ENCODE measurements at places on chromosomes 6 and 20. TPM values are rescaled to one million over a fixed set of nuclear protein-coding genes. Genes with fewer than 3 reads are reported as not detected.

DNA sequence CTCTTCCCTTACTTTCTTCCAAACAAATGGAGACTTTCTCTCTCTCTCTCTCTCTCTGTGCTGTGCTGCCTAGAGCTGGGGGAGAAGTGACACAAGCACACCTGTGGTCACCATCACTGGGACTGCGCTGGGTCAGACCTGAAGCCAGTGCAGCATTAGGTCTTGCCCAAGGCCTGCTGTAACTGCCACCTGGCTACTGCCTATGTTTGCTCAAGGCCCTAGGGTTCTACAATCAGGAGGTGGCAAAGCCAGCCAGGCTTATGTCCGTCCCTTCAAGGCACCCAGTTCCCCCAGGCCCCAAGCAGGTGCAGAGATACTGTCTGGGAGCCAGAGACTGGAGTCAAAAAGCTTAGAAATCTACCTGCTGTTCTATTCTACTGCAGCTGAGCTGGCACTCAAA lies 49.4 kb upstream of the TOP1 start:
- DNase-seq = no peak

DNA sequence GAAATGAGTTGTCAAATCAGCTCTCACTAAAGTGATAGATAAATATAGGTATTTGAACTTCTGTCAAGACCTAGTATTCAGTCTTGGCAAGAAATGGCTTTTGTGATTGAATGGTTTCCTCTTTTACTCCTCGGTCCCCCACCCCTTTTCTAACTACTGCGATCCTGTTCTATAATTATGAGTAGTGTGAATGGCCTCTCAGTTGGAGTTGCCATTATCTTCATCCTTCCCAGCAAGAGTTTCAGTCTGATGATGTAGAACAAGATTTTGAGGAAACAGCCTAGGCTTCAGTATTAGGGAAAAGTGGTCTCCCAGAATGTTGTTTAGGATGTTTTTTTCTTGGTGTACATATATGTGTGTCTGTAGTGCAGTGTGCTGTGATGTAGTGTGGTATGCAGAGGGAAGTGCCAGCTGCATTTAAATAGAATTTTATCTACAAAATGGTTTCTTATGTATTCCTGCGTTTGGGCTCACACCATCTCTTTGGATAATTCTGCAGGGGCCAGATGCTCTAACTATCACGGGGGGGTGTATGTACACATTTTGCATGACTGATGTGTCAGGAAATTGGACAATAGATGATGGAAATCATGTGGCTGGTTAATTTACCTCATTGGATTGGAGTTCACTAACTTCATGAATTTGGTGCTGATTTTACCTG lies 180.1 kb upstream of the MMS22L start:
- DNase-seq = no peak

GRCh38 chr6:34358389-34358905 lies 34.0 kb downstream of the NUDT3 start:
- no peak for DNase-seq

DNA sequence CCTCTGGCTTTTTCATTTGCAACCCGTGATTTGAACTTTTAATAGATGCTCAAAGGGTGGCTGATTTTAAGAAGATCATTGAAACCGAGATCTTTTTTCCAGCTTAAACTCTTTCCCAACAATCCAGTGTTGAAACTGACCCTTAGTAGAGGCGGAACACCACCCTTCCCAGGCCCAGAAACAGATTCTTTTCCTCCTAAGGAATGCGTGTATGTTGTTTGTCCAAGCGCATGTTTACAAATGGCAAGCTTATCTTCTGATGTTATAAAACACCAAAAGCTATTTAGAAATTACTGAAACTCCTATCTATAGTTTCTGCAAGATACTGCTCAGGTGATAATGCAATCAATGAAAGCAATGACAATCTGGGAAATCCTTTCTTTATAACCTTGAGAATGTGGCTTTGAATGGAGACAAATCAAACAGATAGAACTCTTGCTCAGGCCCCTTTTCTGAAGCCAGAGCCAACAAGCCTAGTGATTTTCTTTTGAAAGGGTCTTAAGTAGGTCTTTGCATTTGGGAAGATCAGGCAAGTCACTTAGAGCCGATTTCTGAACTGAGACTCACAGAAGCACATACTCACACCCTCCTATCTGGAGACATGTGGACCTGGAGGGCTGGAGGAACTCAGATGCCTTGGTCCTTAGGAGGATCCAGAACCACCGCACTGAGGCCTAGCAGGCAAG lies 9.1 kb downstream of the BANF2 start:
- DNase-seq = no peak

PTCRA gene
- total RNA-seq = 1.1 TPM

DNA sequence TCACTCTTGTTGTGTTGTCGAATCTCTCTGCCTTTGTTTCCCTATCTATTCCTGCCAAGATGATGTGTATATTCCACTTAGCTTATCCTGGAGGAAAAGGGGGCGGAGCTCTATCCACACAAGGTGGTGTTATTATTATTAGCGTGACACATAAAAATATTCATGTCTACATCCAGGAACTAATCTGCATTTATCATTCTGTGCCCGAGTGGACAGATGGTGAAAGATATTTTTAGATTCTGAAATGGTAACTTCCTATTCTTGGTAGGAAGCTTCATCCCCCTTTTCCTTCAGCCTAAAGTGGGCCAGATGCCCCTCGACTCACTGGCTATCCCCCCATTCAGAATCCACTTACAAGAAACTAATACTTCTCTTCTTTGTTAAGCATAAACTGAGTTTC lies 2.0 kb downstream of the XKR7 start:
- DNase-seq = no peak

DNA sequence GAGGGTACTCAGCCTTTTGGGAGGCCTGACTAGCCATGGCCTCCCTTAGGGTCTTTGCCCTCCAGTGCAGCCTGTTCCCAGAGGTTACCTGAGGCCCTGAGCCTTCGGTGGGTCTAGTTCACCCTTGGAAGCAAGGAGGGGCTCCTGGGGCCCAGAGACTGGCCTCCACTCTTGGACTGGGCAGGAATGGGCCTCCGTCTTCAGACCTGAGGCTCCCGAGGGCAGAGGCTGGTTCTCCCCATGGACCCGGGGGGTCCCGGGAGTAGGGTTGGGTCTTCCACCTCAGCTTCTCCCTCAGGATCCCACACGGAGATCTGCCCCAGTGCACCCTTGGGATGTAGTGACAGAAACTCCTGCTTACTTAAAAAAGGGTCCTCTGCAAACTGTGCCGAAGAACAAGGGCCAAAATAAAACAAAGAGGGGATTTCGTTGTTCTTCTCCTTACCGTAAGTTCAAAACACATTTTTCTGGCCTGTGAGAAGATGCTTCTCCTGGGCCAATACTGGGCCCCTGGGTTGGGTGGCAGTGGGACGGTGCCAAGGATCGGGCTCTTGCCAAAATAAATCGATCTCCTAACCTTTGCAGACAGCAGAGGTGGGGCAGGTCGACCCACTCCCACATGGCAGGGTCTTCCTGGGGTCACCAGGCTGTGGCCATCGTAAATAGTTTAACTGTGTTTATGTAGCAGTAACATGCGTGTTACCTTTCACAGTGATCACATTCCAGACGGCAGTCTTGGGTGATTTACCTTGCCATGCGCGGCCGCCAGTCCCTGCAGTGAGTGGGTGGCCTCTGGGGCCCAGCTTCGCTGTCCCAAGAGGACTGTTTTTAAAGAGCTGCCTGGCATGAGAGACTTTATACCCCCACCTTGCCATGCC lies 151.8 kb downstream of the VEGFA start:
- no peak for DNase-seq

HLA-DQA1 gene
- total RNA-seq = 8.5 TPM

DNA sequence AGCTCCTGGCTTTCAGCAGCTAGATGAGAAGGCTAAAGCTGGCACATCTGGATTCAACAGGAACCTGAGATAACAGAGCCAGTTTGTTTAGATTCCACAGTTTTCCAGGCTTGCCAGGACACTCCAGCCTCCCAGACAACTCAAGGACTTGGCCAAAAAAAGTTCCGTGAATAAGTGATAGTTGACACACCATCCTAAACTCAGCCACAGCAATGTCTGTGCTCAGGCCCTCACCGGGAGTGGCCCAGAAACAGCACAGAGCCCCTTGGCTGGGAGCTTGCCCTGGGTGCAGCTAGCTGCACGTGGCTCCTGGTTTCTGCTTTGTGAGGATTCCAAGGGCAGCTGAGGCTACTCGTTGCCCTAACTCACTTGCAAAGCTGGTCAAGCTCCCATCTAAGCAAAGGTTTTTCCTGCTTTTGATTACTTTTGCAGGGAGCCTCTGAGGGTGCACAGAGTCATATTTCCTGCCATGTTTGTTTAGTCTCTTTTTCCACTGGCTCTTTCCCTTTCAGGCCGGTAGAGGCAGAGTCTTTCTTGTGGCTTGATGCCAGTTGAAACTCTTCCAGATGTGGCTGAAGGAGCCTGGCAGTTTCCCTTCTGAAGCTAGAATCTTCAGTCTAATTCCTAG lies 118.3 kb upstream of the ECI2 start:
- no peak for DNase-seq

DNA sequence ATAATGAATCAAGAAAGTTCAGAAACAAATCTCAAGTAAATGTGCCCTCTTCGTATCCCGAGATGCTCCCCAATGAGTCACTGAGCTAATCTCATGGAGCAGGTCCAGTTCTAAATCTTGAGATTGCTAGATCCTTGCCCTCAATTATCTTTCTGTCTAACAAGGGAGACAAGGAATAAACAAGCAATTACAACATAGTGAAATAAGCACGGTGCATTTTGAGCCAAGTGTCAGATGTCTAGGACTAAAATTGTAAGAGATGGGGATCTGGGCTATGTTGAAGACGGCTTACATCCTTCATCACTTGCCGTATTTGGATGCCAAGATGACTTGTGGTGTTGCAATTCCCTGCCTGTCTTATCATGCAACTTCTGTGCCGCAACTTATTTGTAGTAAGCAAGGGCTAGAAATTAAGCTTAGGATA lies 56.5 kb upstream of the ADGRF1 start:
- no peak for DNase-seq

GRCh38 chr20:40280616-40281015 lies 408.4 kb downstream of the MAFB start:
- no peak for DNase-seq

MDFI gene
- 0.50 TPM for total RNA-seq

PRR18 gene
- total RNA-seq = 2.8 TPM

DNA sequence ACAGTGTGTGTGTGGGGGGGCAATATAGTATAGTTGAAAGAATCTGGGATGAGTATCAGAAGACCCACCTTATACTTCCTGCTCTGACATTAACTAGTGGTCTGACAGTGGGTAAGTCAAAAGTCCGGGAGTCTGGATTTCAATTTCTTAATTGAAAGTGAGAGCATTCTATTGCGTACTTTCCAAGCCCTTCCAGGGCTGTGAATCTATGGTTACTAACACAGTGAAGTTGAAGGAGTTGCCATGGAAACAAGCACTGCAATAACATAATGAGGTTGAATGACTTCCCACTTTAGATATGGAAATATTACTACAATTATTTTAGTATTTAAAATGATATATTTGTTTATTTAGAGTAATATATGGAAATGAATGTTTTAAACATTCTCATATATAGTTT lies 80.2 kb downstream of the MLIP start:
- DNase-seq = no peak

EYS gene
- total RNA-seq = 0.08 TPM

GRCh38 chr6:46420921-46421638 lies 70.2 kb downstream of the RCAN2 start:
- no peak for DNase-seq

DNA sequence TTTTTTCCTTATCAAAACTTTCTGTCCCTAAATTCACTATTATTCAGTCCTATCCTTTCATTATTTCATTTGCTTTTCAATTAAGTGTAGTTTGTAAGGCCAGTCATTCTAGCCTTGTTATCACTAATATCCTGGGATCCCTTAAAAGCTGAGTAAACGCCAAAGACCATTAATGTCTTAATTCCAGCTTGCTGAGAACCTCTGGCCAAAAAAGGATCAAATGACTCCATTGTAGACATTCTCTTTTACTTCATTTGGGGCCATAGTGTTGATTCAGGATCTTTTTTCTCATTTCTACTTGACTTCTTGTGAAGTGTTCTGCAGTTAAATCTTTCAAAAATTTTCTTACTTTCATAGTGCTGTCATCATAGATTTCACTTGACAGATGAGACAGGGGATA lies 379.7 kb downstream of the LAMA2 start:
- DNase-seq = no peak

PXDC1 gene
- 24.1 TPM for total RNA-seq

DNA sequence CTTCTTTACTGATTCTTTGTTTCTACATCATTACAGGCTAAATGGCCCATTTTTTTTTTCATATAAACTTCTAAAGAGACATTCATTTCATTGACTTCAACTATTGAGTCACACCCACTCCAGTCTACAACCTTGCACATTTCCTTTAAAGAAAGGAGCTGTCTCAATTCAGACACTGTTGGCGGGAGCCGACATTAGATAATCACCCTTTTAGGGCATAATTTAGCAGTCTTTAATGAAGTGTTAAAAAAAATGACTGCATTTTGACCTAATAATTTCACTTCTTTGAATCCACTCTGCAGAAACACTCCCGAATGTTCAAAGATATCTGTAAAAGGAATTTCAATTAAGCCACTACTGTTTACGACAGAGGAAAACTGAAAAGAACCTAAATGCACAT lies 1.5 kb downstream of the EPM2A start:
- no peak for DNase-seq

DNA sequence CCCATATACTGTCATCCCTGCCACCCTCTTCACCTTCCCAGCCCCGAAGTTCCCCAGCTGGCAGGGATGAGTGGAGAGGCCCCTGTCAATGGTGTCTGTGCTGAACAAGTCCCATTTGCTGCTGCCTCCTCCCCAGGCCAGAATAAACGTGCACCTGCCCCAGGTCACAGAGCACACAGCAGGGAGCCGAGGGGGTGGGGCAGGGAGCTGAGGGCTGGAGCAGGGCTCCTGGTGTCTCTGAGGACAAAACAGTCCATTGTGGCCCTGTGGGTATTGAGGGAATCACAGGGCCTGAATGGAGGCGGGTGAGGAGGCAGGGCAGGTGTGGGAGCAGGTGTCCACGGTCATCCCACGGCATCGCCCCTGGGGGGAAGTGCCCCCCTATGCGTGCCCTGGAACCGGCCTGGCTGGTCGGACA lies 55.8 kb downstream of the SNAI1 start:
- no peak for DNase-seq

DNA sequence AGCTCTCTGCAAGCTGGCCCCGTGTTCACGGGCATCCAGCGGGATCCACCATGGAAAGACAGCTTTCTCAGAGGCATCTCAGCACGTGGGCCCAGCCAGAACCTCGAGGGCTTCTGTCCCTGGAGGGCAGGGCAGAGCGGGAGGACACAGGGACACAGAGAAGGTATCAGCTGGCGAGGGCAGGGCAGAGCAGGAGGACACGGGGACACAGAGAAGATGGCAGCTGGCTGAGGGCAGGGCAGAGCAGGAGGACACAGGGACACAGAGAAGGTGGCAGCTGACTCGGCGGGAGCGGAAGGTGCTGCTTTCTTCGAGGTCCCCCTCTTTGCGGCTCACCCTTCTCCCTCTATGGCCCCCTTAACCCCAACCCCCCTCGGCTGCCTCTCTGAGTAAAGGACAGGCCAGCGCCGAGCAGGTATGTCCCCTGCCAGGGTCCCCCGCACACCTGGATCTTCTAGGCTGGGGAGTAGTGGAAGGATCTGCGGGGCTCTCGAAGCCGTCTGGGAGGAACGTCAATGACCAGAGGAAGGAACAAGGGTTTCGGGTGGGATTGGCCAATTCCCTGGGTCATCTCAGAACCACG lies 28.9 kb upstream of the BHLHE23 start:
- no peak for DNase-seq

Measured in liver (tissue), 10 donors.